ENCODE measurements at places on chromosomes 6 and 20.

DNA sequence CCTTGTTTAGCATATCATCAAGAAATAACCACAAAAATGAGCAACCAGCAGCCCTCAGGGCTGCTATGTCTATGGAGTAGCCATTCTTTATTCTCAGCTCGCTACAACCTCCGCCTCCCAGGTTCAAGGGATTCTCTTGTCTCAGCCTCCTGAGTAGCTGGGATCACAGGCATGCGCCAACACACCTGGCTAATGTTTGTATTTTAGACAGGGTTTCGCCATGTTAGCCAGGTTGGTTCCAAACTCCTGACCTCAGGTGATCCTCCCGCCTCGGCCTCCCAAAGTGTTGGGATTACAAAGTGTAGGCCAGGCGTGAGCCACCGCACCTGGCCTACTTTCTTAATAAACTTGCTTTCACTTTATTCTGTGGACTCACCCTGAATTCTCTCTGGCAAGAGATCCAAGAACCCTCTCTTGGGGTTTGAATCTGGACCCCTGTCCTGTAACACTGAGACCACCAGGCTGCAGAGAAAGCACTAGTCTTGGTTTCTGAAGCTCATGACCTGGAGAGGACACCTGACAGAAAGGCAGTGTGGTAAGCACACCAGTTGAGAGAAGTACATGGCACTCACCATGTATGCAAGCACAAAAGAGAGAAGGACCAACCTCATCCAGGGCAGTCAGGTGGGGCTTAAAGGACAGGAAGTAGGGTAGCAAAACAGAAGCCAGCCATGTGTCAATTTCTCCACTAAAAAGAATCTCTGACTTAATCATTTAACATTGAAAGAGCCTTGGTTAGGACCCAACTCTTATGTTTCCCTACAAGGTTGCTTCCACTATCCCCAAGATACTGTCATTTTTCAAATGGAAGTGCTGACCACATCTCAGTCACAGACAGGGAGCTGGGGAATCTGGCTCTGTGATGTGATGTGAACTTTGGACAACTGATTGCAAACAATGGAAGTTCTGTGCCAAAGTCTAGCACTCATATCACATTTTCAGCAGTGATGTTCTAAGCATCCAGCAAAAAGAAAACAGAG lies 97.4 kb upstream of the DST start:
- no peak overlapping the region for H3K4me3 ChIP-seq
- DNase-seq = no peak
- no peaks in the 10 kb centered on the region for H3K36me3 ChIP-seq
- no peak overlapping the region for H3K27ac ChIP-seq

DNA sequence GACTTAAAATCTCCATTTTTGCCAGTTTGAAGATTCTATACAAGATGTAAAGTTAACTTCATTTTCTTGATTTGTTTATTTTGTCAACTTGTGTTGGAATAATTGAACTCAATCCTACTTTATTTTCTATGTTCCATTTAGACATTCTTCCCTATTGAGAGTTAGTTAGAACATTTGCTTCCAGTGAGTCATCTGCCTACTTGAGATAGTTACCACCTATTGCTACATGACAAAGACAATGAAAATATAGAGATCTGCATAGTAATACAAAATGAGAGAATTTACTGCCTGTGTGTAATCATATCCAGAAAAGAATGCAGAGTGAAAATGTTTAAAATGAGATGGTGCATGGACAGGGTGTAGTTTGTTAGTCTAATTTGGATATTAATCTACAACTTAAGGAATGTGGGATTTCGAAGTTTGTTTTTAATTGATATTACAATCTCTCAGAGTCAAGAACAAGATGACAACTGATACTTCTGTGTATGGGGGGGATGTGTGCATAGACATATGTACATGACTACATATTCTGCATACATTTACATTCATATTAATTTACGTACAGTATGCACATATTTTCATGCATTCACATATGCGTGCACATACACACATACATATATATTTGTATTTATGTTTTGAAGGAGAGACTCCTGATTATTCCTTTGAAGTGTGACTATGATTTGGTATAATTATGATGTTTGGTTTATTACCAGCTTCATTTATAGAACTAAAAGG lies 420.1 kb downstream of the NKAIN2 start:
- peaks cover 8% of the 10 kb centered on the region for H3K36me3 ChIP-seq
- H3K4me3 ChIP-seq = no peak overlapping the region
- no peaks in the 10 kb centered on the region for H3K27me3 ChIP-seq
- H3K4me1 ChIP-seq = no peaks in the 10 kb centered on the region
- no peak overlapping the region for H3K27ac ChIP-seq

- H3K36me3 ChIP-seq = no peaks in the 10 kb centered on the region
- peaks cover 31% of the 10 kb centered on the region for H3K4me1 ChIP-seq
- H3K4me3 ChIP-seq = peak overlapping the region; percentile 7
- no peak for DNase-seq
These were observed 154.6 kb downstream of the CDKAL1 start for GRCh38 chr6:20688710-20689500.

GRCh38 chr20:22825546-22825945 lies 209.6 kb upstream of the SSTR4 start:
- no peaks in the 10 kb centered on the region for H3K4me1 ChIP-seq
- DNase-seq = no peak
- no peaks in the 10 kb centered on the region for H3K27me3 ChIP-seq

- H3K27me3 ChIP-seq = no peaks in the 10 kb centered on the region
- DNase-seq = peak; percentile 22
- no peaks in the 10 kb centered on the region for H3K36me3 ChIP-seq
- peak overlapping the region; percentile 92 for H3K27ac ChIP-seq
These were observed 745 bp upstream of the AGPAT1 start for GRCh38 chr6:32176476-32177182.

GRCh38 chr6:156175971-156176421 lies 601.2 kb upstream of the ARID1B start:
- no peaks in the 10 kb centered on the region for H3K27me3 ChIP-seq
- DNase-seq = no peak
- H3K36me3 ChIP-seq = no peaks in the 10 kb centered on the region
- H3K4me1 ChIP-seq = no peaks in the 10 kb centered on the region

GRCh38 chr6:127058027-127058426 lies 60.4 kb upstream of the RSPO3 start:
- H3K4me1 ChIP-seq = no peaks in the 10 kb centered on the region
- no peak overlapping the region for H3K27ac ChIP-seq
- H3K27me3 ChIP-seq = no peaks in the 10 kb centered on the region
- H3K36me3 ChIP-seq = no peaks in the 10 kb centered on the region
- H3K4me3 ChIP-seq = no peak overlapping the region
- no peak for DNase-seq

GRCh38 chr6:63563235-63563634 lies 9.0 kb upstream of the LOC128125822 start:
- H3K4me3 ChIP-seq = no peak overlapping the region
- H3K4me1 ChIP-seq = no peaks in the 10 kb centered on the region
- no peak for DNase-seq

GRCh38 chr6:45478240-45478639 lies 100.5 kb upstream of the SUPT3H start:
- no peaks in the 10 kb centered on the region for H3K4me1 ChIP-seq
- no peak overlapping the region for H3K4me3 ChIP-seq
- no peak for DNase-seq
- H3K36me3 ChIP-seq = peaks cover 6% of the 10 kb centered on the region
- H3K27me3 ChIP-seq = no peaks in the 10 kb centered on the region
- no peak overlapping the region for H3K27ac ChIP-seq

- no peaks in the 10 kb centered on the region for H3K27me3 ChIP-seq
- H3K36me3 ChIP-seq = no peaks in the 10 kb centered on the region
- H3K4me3 ChIP-seq = no peak overlapping the region
These were observed 3.2 kb downstream of the SNX21 start for GRCh38 chr20:45836841-45837240.

DNA sequence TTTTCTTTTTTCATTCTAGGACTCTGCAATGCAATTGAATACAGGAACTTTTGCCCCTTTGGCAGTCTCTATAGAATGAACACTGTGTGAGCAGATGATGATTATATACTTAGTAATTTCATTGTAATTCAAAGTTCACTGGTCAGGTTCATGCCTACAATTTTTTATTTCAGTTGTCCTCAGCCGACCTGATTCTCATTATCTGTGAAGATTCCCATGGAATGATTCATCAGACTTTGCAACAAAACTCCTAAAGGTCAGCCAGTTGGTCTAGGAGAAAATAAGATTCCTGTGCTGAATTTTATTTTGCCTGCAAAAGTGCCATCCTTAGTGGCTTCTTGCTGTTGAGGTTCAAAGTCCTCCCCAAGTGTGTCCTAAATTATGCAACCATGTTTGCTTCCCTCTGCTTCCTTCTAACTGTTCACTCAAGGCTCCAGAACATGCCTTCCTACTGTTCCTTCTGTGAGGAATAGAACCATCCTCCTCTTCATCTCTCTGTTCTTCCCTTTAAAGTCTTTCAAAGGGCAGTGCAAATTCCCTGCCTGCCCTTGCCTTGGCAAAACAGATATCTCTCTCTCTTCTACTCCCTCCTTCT lies 194.2 kb upstream of the CNR1 start:
- H3K36me3 ChIP-seq = peaks cover 1% of the 10 kb centered on the region
- no peaks in the 10 kb centered on the region for H3K27me3 ChIP-seq
- no peaks in the 10 kb centered on the region for H3K4me1 ChIP-seq
- DNase-seq = no peak
- H3K4me3 ChIP-seq = no peak overlapping the region
- no peak overlapping the region for H3K27ac ChIP-seq

DNA sequence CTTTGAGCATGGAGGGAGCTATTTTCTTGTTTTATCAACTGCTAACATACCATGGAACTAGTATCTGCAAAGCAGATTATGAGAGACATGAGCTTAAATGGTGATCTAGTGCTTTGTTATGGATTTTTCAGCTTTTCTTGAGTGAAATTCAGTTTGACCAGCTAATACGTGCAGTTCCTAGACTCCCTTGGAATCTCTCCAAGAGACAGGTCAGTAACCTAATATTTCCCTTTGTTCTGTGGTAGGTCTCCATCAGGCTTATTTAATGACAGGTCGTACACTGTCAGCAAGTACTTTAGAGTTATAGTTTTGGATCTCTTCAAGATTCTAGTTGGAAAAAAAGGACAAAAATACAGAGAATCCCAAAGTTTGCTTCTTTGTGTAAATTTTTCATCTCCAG lies 43.9 kb downstream of the HDAC2 start:
- peaks cover 12% of the 10 kb centered on the region for H3K27me3 ChIP-seq
- H3K4me3 ChIP-seq = no peak overlapping the region
- no peak overlapping the region for H3K27ac ChIP-seq
- H3K4me1 ChIP-seq = no peaks in the 10 kb centered on the region

DNA sequence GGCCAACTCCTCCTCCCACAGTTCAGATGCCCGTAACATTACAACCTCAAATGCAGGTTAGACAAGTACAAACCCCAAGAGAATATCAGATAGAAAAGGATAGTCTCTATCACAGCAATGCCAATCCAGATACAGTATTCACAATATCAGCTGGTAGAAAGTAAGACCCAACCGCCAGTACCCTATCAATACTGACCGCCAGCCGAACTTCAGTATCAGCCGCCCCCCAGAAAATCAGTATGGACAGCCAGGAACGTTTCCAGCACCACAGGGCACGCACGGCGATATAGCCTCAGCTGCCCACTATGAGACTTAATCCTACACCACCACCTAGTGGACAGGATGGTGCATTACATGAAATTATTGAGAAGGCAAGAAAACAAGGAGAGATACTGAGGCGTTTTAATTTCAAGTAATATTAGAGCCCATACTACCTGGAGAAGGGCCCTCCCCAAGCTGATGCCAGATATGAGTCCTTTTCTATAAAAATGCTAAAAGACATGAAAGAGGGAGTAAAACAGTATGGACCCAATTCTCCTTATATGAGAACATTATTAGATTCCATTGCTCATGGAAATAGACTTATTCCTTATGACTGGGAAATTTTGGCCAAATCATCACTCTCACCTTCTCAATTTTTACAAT lies 17.6 kb upstream of the EIF2S2 start:
- H3K36me3 ChIP-seq = no peaks in the 10 kb centered on the region
- H3K27me3 ChIP-seq = peaks cover 19% of the 10 kb centered on the region
- no peak overlapping the region for H3K4me3 ChIP-seq

- H3K4me1 ChIP-seq = no peaks in the 10 kb centered on the region
- H3K4me3 ChIP-seq = no peak overlapping the region
- H3K27ac ChIP-seq = no peak overlapping the region
- peaks cover 32% of the 10 kb centered on the region for H3K27me3 ChIP-seq
These were observed 112.2 kb upstream of the SYNCRIP start for GRCh38 chr6:85754894-85755293.

GRCh38 chr20:50478162-50478990 lies 31.8 kb upstream of the PTPN1 start:
- H3K4me3 ChIP-seq = peak overlapping the region; percentile 42
- H3K27me3 ChIP-seq = peaks cover under 1% of the 10 kb centered on the region
- peaks cover 22% of the 10 kb centered on the region for H3K4me1 ChIP-seq
- H3K27ac ChIP-seq = no peak overlapping the region
- H3K36me3 ChIP-seq = no peaks in the 10 kb centered on the region

DNA sequence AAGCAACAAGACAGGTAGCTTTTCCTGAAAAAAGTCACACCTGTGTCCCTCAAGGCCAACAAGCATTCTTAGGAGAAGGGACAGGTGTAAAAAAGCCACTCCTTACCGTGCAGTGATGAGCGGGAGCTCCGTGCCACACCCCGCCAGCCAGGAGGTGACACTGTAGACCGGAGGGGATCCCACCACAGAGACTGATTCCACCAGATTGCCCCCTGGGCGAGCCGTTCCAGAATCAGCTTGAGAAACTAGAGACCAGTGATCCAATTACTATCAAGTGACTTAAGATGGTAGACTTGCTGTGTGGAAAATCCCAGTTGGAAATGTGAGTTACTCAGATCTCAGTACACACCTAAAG lies 37.4 kb downstream of the PKHD1 start:
- no peaks in the 10 kb centered on the region for H3K36me3 ChIP-seq
- H3K4me3 ChIP-seq = no peak overlapping the region
- no peak overlapping the region for H3K27ac ChIP-seq
- no peak for DNase-seq
- H3K27me3 ChIP-seq = peaks cover 28% of the 10 kb centered on the region

DNA sequence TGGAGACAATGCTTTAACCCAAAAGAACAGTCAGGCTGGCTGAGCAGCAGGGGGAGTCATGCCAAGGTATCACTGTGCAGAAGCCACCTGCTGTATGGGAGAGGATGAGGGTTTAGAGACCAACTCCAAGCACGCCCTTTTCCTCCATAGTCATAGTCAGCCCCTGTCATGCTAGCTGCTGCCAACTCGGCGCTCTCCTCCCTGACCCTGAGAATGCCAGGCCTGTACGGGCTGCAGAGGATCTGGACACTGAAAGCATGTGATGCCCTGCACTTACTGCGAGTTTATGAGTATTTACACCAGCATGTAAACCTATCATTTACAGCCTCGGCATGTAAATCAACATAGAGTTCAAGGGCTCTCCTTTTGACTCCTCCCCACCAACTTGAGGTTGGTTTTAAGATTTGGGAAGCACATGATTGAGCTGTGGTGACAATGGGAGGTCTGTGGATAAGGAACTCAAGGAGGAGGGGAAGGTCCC lies 11.7 kb upstream of the SCUBE3 start:
- H3K36me3 ChIP-seq = no peaks in the 10 kb centered on the region
- no peaks in the 10 kb centered on the region for H3K4me1 ChIP-seq
- no peak overlapping the region for H3K27ac ChIP-seq
- H3K27me3 ChIP-seq = peaks cover 25% of the 10 kb centered on the region
- H3K4me3 ChIP-seq = no peak overlapping the region

DNA sequence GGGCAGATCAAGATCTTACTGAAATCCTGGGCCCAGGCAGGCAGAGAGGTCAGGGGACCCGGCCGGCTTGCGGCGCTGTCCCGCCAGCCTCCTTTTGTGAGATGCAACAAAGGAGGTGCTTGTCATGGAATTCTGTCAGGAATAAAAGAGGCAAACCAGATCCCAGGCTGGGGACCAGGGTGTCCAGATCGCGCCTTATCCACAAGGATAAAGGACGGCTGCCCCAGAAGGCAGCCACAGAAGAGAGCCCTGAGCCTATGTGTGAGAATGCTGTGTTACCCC lies 42.6 kb upstream of the CDH22 start:
- peak overlapping the region; percentile 94 for H3K27ac ChIP-seq
- H3K36me3 ChIP-seq = no peaks in the 10 kb centered on the region
- H3K27me3 ChIP-seq = no peaks in the 10 kb centered on the region
- no peak overlapping the region for H3K4me3 ChIP-seq
- no peak for DNase-seq
